ENCODE measurements at places on chromosomes 1 and 21.

GRCh38 chr1:206715552-206716158, 30.9 kb downstream of the MAPKAPK2 start:
- no peak for DNase-seq

DNA sequence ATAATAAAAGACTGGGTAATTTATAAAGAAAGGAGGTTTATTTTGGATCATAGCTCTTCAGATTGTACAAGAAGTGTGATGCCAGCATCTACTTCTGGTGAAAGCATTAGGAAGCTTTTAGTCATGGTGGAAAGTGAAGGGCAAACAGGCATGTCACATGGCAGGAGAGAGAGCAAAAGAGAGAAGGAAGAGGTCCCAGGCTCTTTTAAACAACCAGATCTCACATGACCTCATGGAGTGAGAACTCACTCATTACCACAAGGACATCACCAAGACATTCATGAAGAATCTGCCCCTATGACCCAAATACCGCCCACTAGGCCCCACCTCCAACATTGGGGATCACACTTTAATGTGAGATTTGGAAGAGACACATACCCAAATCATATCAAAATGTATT, 10.0 kb downstream of the RPTN start:
- DNase-seq: no peak

DNA sequence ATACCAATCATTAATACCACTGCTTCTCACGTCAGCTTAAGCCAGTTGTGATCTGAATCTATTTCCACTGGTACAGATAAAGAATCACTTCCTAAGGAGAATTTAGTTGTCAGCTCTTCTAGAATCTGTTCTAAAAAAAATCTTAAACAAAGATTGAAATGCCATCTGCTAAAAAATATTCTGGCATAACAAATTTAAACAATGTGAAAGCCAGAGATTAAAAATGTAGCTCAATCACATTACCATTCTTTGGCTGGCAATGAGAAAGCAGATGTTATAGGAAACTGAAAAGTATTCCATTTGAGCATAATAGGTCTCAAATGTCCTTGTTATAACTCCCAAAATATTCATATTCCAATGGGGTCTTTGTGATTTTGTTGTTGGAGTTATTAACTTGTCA, 21.7 kb upstream of the LRRC8B start:
- no peak for DNase-seq

DNA sequence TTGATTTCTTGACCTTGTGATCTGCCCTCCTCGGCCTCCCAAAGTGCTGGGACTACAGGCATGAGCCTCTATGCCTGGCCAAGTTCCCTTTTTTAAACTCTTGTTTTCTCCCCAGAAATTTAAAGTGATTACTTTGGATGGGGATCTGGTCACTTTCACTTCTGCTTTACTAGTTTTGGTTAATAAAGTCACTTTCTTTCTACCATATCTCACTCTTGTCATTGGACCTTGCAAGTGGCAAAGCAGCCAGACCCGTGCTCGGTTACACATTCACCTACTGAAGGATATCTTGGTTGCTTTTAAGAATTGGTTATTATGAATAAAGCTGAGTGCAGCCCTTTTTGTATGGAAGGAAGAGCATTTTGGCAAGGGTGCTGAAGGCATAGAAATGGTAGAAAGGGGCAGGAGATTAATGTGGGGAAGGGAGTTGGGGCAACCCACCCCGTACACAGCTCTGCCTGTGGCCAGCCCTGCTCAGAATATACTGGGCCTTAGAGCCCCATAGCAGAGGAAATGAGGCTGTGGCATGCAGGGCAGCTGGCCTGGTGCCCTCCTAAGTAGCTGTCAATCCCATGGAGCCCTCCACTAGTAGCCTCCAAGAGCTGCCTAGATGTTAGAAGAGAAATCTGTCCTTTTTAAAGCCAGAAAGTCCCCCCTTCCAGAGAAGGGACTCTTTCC, 40.7 kb downstream of the CD2 start:
- DNase-seq: no peak

GRCh38 chr21:42047821-42048613, 23.1 kb upstream of the UMODL1 start:
- DNase-seq: no peak

DNA sequence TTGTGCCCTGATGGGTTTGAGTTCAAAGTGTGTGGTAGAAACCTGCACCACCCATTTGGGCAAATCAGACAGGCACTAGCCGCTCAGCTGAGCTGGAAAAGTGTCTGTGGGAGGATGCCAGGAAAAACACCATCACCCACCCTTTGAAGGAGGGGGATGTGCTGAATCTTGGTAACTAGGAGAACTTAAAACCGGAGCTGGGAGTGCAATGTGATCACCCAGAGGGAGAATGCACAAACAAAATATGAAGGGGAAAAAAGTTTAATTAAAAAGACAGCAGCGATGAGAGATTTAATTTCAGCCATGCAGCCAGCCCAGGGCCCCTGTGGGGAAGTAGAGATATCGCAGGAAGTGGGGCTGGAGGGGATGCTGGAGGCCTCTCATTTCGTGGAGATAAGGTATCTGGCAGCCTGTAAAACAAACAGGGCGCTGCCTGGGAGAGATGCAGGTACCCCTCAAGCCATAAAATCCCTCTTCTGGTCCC, 86.8 kb upstream of the BCAR3 start:
- no peak for DNase-seq

DNA sequence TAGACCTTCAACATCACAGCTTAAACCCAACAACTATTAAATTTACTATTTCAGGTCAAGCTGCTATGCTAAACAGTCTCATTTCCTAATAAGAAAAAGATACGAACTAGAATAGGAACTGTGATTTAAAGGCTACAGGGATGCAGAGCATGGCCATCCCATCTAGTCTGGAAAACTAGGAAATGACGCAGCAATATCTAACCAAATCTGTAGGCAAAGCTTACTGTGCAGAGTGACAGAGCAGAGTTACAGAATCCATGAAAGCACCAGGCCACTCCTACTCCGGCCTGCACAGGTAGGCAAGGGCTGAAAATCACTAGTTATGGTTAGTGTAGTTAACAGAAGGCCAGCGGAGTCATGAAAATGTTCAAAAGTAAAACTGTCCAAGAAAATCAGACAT, 2.1 kb downstream of the HLCS start:
- DNase-seq: no peak

DNA sequence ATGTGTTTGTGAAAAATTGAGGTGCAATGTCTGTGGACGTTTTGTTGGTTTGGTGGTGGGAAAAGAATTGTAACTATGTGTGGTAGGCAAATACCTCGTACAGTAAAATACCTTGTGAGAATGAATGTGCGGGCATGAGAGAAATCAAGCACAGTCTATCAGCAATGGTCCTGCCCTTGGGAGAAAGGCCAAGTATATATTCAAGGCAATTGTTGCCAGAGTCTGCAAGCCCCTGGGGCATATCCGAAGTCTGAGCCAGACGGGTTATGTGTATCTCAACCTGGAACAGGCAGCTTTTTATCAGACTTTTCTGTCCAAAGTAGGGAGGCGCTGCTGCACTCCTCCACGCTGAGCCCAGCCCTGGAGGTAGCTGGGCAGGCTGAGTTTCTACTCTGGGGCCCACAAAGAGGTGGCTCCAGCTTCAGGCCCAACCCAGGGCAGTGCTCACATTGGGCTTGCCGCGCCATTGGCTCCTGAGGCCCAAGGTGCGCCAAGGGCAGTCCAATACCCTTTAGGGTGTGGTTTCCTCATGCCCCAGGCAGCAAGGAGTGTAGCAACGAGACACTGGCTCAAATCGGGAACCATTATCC, 9.4 kb upstream of the GNL2 start:
- peak; percentile 66 for DNase-seq

DNA sequence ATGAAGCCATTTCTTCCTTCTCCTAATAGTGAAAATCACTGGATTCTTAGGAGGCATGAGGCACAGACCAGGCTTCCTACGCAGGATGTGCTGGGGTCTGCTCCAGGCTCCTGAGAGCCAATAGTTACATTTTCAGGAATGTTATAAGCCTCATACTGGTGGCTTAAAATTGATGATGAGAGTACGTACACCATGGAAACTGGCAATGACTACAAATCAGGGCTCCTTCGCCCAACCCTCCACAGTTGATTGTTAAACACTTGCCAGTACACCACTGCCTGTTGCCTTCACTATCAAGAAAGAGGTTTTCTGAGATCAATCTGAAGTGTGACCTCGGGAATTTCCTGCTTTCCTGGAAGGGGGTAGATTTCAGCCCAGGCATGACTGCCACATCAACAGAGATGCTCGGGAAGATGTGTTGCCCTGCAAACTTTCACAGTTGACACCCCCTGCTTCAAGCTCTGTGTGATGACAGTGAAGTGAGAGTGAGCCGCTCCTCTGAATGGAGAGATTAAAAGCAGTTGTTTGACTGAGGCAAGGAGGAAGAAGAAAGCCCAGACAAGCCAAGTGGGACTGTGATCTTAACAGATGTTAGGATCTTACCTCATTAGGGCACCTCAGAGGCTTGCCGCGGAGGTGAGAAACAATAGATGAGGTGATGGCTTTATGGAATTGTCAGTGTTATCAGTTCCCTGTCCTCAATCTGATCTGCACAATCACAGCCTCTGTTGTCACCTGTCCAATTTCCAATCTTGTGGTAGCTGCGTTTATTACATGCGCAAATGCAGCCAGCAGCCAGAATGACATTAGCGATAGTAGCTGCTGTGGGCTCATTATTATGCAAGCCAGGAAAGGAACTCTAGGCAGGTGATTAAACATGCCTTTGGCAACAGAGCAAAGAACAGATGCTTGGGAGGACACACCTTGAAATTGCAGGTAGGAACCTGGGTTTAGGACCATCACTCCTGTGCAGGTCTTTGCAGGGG, 277.3 kb downstream of the KAZN start:
- no peak for DNase-seq

DNA sequence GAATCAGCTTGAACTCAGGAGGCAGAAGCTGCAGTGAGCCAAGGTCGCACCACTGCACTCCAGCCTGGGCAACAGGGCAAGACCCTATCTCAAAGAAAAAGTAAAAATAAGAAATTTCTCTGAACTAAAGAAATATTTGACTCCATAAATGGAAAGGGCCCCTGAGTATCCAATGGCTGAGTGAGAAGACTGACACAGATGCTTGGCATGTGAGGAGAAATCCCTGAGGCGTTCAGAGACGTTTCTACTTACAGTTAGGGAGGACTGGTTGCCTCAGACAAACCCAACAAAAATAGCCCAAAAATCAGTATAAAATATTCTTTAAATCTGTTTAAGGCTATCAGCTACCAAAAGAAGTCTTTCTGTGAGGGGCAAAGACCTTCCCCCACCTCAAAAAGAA, 3.0 kb upstream of the SUMO3 start:
- DNase-seq: no peak

DNA sequence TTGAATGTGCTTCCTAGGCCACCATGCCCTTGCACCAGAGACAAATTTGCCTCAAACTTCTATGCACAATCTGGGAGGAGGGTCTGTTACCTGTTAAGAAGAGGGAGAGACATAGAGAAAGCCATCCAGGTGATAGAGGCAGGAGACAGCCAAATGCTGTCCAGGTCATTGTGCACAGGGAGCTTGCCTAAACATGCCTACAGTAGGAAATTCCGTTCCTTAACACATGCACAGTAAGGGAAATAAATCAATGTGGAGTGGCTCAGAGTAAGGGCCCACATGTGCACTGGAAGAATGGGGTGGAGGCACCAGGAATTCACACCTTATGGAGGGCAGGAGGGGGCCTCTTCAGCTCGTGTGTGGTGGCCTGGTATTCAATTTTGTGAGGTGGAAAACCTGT, 19.5 kb upstream of the CREG1 start:
- DNase-seq: no peak

GRCh38 chr1:116943438-116943837, 33.7 kb downstream of the PTGFRN start:
- DNase-seq: no peak

DNA sequence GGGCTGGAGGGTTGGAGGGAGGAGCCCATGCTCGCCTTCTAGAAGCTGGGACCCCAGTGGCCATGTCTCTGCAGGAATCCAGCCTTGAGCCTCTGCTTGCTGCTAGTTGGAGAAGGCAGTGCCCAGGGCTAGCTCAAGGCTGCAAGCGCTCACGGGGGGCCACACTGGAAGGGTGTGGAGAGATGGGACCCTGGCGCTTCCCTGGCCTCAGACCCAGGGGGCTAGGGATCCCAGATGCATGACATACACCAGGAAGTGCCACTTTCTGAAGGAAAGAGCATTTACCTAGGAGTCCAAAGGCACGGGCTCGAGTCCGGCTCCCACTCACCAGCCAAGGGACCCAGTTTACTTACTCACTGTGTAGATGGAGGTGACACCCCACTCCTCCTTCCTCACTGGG, 32.6 kb downstream of the NENF start:
- DNase-seq: no peak

- no peak for DNase-seq
Measured at GRCh38 chr1:149995927-149996326, 14.6 kb downstream of the OTUD7B start.

DNA sequence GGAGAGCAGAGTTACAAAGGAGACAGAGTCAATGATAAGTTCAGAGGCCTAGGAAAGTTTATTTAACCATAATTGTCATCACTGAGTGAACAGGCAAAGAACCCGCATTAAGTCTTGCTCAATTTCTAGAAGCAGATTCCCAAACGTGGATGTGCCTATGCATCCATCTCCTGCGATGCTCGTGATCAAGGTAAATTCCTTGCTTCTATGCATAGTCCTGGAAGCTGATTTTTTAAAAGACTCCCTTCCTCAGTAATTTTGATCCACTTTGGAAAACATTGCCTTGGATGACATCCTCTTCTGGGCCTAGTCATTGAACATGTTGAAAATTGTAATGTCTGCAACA, 116.4 kb downstream of the TNFSF18 start:
- DNase-seq: no peak

All from H9 (cell line).